Stimulated activated CD8-positive, alpha-beta memory T cell treated with anti-CD3 and anti-CD28 coated beads, Interleukin-15, amount 100 ng/mL, for 24 hours (primary cell): ENCODE measurements at places on chromosomes 4 and X.

GRCh38 chrX:112259375-112259774 is 176.8 kb upstream of the TRPC5 start:
- no peak for DNase-seq

DNA sequence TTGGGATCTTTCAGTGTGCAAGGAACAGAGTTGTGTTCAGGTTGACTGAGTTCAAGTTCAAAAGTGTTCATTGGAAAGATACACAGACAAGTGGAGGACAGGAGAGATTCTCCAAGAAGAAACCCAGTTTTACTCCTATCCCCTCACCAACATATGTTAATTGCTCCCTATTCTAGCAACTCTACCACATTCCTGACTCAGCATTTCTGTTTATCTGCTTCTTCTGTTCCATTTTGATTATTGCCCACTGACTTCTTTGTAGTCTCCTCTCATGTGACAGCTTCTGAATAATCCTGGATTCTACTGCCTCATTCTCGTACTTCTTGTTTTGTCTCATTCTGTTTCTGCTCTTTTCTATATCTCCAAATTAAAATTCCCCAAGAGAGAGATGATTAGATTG is 15.8 kb upstream of the SPANXC start:
- no peak for DNase-seq

- DNase-seq: no peak
Observed at GRCh38 chr4:712093-712492, 6.5 kb downstream of the PCGF3 start.

- no peak for DNase-seq
Observed at GRCh38 chr4:184722798-184723197, 11.1 kb downstream of the CENPU start.

DNA sequence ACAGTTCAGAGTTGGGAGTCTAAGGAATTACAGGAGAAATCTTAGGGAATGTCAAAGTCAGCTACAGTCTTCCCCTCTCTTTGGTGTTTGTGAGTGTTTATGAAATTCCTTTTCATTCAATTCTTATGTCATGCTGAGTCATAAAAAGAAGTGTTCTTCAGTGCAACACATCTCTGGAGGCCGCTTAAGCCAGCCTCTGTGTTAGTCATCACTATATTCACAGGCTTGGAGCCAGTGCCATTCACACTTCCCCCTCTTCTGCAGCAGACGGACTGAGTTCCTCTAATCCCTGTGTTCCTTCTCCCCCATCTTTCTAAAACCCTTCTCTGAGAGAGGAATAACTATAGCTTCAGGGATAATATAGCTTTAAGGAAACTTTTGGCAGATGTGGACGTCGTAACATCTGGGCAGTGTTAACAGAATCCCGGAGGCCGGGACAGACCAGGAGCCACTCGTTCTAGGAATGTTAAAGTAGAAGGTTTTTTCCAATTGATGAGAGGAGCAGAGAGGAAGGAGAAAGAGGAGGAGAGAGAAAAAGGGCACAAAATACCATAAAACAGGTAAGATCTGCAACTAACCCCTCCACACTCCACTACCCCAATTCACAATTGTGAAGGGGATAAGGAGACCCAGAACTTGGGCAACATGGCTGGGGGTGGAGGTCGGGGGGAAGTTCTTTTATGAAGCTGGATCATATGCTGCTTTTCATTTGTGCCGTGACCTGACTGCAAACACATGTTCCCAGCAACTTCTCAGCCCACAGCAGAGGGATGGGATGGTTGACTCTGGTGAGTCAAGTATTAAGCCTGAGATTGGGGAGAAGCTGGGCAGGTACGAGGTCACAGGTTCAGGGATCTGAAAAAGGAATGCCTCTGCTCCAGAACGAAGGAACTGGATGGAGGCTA is at the start of gene SRPX2:
SRPX2 (plus strand) TSS at position 244 of the 905 bp plus-strand sequence. CDS start 2,124 bp downstream, outside the sequence.
- no peak for DNase-seq

- no peak for DNase-seq
Observed at GRCh38 chrX:114905251-114905650, 112.2 kb downstream of the IL13RA2 start.

DNA sequence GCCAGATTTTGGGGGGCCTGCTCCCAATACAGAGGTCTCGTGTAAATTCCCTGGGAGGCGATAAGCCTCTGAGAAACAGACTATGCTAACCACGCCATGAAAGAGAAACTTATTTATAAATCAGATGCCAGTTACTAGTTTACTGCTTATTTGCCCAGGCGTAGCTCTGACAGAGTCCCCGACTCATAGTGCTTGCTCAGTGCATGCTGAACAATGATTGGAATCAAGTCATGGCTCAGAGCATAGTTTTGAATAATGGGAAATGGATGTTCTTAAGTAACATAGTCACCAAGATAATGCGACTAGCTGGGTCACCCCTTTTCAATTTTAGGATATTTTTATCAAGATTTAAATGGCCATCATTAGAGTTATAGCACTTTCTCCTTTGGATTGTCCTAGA is 39.9 kb downstream of the HTT start:
- no peak for DNase-seq

DNA sequence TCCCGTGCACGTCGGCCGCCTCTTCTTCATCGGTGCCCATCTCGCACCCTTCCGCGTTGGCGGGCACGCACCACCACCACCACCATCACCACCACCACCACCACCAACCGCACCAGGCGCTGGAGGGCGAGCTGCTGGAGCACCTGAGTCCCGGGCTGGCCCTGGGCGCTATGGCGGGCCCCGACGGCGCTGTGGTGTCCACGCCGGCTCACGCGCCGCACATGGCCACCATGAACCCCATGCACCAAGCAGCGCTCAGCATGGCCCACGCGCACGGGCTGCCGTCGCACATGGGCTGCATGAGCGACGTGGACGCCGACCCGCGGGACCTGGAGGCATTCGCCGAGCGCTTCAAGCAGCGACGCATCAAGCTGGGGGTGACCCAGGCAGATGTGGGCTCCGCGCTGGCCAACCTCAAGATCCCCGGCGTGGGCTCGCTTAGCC is 1.4 kb downstream of the POU4F2 start:
- no peak for DNase-seq

DNA sequence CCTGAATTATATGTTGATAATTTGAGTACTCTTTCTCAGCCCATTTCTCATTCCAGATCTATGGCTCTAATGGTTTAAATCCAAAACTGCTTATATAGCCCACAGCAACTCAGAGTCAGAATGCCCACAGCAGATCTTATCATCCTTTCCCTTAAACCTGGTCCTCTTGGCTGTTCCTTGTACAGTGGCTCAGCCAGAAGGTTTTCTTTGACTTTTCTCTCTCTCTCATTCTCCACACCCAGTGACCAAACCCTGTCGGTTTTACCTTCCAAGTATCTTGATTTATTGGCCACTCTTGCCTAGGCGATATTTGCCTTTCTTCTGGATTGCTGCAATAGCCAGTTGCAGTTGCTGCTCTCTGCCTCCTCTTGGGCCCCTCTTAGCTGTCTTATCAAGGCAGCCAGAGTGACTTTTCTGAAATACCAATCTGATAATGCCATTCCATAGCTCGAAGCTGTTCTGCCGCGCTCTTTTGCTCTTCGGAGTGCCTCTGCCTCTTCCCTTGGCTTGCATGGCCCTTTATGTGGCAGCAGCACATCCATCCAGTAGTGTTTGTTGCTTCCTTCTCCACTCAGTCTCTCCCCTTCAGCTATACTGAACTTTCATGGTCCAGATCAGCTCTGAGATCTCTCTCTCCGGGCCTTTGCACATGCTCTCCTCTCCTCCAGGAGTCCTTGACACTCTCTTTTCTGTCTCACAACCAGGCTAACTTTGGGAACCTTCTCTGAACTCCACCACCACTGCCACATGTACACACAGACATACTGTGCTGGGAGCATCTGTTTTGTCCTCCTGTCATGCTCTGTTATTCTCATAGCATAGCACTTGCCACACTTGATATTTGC is 11.8 kb downstream of the GAB1 start:
- no peak for DNase-seq

DNA sequence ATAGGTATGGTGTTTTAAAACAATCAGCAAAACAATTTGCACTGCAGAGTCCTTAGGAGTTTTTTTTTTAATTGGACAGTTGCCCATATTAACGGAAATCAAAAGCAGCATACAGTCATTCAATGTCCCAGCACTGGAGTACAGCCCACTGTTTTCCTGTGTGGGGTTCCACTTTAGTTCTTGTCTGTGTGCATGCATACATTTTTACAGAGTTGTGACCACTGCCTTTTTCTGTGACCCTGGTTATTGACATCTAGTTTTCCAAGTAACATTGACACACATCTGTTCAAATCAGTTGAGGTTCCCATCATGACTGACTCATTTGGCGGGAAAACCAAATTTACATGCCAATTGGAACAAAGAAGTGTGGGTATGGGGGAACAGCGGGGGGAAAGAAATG is 83.3 kb downstream of the HPRT1 start:
- DNase-seq: no peak

DNA sequence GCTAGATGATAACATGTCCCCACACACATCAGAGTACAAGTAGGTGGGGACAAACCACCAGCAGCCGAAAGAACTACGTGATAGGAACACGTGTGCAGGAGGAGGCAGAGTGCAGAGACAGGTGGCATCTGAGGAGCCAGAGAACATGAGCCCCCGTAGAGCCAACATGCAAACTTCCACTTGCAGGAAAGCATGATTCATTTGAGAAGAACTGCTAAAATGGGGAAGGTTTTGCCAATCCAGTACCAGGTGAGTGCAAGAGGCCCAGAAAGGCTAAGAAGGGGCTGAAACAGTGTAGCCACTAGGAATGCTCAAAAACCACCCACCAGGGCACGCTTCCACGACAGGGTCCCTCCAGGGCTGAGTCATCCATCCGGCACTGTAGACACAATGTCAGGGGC is 149.8 kb upstream of the TENM3 start:
- no peak for DNase-seq

- no peak for DNase-seq
Observed at GRCh38 chr4:46931981-46932380, 22.9 kb upstream of the COX7B2 start.

DNA sequence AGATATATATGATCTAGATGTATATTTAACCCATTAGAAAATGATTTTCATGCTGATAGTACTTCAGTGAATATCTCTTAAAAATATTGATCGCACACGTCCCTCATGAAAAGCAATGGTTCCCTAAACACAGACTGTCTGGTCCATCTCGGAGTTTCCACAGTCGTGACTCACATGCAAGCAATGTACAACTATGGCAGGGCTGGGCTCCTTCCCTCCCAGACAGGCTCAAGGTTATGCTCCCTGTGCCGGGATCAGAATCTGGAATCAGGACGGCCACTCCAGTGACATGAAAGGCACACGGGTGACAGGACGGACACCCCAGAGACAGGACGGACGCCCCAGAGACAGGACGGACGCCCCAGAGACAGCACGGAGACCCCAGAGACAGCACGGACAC is 40.2 kb upstream of the PPP2R3B start:
- DNase-seq: no peak

- no peak for DNase-seq
Observed at GRCh38 chr4:70877556-70877955, 24.6 kb upstream of the MOB1B start.

GRCh38 chr4:125551466-125551865 is 236.7 kb downstream of the FAT4 start:
- no peak for DNase-seq

GRCh38 chrX:118126286-118126685 is 9.7 kb upstream of the KLHL13 start:
- no peak for DNase-seq

DNA sequence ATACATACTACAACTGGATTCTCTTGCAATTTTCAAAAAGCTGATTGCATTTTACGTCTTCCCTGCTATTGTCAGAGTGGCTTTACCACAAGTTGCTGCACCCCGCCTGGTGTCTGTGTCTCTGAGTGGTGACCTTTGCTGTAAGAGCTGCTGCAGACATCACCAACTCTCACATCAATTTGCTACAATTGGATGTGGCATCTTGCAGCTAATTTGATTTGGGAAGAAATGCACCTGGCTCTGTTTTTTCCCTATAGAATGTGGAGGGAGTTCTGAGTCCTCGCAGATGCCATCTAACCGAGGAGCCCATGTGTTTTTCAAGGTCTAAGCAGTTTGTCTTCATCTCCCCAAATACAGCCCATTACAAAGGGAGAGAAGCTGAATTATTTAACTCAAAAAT is 73.8 kb upstream of the PHOX2B start:
- DNase-seq: no peak

DNA sequence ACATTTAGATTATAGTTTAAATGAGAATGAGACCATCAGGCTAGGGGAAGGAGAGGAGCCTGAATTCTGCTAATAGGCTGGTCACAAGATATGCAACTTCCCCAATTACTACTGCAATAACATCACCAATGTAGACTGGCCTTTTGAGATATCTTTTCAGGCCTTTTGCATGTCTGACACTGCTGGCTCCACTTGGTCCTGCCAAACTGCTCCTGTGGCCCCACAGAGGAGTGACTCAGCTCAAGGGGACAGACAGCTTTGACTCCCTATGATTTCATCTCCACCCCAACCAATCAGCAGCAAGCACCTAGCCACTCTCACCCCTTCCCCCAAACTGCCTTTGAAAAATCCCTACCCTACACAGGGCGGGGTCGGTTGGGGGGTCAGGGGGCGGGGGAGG is 22.8 kb downstream of the GPRIN3 start:
- no peak for DNase-seq

- no peak for DNase-seq
Observed at GRCh38 chr4:125808570-125808969, 493.8 kb downstream of the FAT4 start.

- DNase-seq: no peak
Observed at GRCh38 chrX:64205441-64205734, at the start of gene AMER1. AMER1 (minus strand) TSS chrX:64205708; CDS start chrX:64193286, 12,422 bp downstream.

DNA sequence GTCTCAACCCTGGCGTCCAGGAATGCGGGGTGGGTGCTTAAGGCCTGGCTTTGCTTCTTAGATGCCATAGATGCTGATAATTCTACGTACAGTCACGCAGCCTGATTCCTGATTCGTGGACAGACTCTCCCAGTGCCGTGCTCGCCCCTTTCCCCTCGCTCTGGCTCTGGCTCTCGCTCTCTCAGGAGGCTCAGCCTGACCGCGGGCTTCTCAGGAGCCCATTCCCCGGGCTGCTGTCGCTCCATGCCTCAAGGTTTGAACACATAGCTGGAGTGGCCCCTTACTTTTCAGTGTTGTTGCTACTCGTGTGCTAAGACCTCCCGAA is 59.2 kb upstream of the ZC4H2 start:
- DNase-seq: no peak

DNA sequence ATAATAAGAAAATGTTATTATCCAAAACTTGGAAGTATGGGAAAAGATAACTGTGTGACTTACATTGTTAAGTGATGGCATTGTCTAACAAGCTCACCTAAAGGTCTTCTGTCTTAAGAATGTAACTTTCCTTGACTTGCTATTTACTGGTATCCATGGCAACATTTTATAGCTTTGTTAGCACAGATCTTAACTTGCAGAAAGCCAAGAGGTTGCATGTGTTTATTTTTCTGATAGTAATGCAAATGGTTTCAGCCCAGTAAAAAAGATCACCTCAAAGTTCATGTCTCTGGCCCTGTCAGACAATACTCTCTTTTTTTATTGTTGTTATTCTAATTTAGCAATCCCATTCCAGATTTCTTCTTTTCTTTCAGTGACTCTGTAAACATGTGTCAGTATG is 425.3 kb downstream of the SPRY1 start:
- no peak for DNase-seq
